ENCODE measurements at places on chromosomes 11 and 22. TPM values are rescaled to one million over a fixed set of nuclear protein-coding genes. Genes with fewer than 3 reads are reported as not detected.

- no peak for DNase-seq
Measured at GRCh38 chr11:129705341-129705740, 110.3 kb upstream of the TMEM45B start.

DNA sequence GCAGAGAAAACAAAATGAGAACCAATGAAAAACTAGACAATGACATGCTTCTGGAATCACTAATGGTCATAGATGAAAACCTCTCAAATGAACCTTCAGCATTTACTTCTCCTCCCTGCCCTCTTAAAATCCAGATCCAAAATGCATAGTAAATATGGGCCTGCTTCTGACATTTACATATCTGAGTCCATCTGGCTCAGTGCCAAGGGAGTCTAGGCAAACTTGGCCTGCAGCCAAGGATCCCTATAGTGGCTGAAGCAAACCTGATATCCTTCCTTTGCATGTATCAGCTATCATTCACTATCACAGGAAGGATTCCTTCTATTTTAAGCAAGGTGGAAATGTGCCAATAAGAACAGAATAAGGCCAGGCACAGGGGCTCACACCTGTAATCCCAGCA is 104.8 kb downstream of the C11orf58 start:
- DNase-seq = no peak

DNA sequence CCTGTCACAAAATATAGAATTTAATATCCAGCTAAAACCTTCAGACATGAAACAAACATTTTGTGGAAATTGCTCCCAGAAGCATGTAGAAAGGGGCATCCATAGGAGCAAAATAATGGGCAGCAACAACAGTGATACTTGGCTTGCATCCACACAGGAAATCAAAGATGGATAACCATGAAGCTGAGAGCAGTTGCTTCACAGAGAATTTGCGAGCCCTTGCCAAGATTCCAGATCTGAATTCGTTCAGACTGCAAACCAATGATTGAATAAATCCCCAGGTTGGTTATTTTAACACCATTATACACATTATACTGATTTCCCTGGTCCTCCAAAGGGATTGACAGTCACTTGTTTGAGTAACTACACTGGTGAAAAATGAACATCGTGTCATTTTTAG is 15.6 kb upstream of the OR51L1 start:
- no peak for DNase-seq

DNA sequence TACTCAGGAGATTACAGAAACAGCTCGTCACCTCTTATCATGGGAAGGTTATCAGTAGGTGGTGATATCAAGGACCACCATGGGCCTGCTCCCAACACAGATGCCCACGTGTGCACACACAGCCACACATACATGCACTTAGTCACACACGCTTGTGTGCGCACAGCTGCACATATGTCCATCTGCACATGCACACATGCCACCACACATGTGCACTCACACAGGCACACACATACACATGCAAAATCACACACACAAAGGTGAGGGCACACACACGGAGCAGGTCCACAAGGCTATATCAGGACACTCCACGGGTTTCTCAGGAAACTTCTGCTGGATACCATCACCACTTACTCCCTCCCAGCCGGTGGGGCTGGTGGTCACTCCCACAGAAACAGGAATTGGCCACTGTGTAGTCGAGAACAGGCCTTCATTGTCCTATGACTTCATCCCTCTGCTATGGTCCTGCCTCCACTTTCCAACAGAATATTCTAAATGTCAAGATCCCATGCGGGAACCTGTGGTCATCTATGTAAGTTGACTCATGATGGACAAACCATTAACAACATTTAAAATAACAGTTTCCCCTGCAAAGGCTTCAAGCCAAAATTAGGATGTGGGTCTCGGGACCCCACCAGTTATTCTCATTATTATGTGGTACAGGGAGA is 2.2 kb downstream of the C11orf24 start:
- DNase-seq = no peak

- no peak for DNase-seq
Measured at GRCh38 chr11:35076201-35077100, 62.5 kb upstream of the CD44 start.

DNA sequence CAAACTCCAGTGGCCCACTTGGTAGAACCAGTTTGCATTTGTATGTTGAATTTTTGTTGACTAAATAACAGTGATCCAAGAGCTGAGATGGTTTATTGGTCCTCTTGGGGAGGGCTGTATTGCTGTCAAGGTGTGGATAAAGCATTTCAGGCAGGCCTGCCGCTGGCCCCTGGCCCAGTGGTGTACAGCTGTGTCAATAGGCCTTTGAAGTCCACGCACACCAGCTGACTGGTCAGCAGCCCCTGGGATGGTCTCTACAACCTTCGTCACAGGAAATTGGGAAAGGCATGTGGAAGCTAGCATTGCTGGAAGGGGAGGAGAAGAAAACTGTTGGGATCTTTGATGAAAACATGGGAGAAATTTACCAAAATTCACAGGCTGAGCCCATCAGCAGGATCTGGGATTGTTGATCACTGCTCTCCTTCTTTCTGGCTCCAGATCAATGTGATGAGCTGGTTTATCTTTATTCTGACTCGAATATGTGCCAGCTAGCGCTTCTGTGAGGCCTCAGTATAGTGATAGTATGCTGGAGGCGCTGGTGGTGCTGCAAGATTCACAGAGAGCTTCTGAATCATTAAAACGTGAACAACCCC is 12.5 kb upstream of the E2F8 start:
- no peak for DNase-seq

DNA sequence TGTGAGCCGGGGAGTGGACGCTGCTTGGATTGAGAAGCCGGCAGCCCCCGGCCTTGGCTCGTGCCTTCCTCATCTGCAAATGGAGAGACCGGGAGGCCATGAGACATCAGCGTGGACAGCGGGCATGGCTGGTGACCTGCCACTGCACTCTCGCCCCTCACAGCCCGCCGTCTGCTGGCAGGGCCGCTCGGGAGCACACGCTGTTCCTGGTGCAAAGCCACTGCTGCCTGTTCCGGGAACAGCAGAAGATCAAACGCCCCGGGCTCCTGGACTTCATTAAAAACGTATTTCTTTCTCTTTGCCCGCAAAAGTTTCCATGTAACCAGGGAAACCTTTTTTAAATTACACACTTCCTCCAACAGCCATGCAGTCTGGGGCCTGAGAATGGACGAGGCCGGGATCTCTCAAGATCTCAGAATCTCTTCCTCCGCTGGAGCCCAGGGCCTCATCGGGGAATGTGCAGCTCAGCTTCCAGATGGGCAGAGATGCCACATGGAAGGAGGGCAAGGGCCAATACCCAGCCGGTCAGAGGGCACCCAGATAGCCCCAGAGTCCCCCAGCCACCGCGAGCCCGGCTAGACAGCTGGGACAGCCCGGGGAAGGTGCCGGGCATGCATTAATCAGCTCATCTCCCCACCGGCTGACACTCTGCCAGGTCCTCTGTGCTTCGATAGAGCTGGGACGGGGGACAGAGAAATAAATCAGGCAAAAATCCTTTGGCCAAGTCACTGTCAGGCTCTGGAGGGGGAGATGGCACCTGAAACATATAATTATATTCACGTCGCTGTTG is 62.8 kb upstream of the PRR5 start:
- no peak for DNase-seq

- no peak for DNase-seq
Measured at GRCh38 chr11:104967534-104968354, 630 bp downstream of the CASP4 start.

DNA sequence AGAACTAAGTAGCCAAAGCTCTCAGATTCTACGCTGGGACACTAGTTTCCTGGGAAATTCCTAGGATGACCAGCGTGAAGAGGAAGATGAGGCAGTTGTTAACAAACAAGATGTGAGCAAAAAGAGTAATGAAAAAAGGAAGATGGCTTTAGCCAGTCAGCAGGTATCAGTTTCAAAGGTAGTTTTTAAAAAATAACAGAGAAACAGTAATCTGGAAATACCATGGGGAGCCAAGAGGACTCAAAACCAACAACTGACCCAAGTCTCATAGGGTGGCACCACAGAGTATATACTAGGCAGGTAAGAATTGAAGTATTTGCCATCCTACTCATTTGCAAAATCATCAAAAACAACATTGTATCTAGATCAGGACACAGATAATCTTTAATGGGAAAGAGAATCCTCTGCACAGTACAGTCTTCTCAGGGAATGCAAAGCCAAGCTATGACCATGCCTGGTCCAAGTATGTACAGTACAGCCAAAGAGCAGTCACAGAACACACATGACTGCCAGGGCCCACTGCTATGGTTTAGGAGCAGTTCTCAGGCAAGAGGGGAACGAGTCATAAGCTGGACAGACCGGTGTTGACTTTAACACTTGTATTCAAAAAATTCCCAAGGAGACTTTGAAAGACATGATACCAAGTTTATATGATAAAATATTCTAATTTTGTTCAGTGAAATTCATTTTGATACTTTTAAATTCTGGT is 20.6 kb downstream of the MSANTD4 start:
- DNase-seq = no peak

DNA sequence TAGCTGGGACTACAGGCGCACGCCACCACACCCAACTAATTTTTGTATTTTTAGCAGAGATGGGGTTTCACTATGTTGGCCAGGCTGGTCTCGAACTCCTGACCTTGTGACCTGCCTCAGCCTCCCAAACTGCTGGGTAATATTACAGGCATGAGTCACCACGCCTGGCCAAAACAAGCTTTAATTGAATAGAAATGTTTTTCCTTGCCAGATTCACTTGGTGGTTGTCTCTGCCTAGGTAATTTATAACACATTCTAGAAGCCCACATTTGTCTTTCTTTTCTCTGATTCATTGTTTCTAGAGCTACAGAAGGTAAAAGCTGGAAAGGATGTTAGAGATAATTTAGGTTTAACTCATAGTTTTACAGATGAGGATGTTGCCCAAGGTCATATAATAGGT is 41.3 kb downstream of the CECR2 start:
- no peak for DNase-seq

DNA sequence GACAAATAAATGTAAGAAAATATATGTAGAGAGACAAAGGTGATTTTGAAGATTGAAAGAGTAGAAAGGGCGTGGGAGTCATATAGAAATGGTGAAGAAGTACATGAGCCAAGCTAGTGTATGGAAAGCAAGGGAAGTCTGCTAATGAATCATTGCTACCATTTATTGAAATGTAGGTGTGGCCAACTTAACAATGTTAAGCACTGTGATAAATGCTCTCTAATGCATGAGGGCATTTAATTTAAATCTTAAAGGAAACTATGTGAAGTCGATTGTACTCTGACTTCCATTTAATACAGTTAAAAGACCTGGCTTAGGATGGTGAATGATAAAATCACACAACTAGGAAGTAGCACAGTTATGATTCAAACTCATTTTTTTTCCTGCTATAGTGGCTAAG is 219.9 kb downstream of the CASP12 start:
- no peak for DNase-seq

- no peak for DNase-seq
Measured at GRCh38 chr11:17751558-17751957, 17.0 kb downstream of the KCNC1 start.

- DNase-seq = no peak
Measured at GRCh38 chr11:64003807-64004589, 17.8 kb downstream of the OTUB1 start.

DNA sequence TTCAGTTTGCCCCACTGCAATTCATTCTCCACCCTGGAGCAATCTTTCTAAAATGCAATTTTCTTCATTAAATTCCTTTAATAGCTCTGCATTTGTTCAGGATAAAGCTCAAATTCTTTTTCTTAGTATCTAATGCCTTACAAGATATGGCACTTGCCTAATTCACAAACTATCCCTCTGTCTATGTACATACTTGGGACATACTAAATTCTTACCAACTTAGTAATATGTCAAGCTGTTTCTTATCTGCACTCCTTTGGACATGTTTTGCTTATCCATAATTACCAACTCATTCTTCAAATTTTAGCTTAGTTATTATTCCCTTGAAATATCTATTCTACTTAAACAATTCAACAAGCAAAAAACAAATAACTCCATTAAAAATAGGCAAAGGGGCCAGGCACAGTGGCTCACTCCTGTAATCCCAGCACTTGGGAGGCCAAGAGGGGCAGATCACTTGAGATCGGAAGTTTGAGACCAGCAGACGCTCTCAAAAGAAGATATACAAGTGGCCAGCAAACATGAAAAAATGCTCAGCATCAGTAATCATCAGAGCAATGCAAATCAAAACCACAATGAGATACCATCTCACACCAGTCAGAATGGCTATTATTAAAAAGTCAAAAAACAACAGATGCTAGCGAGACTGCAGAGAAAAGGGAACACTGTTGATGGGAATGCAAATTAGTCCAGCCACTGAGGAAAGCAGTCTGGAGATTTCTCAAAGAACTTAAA is 96.9 kb downstream of the FAM76B start:
- no peak for DNase-seq

GRCh38 chr11:72842126-72842525 is 27.9 kb downstream of the ATG16L2 start:
- no peak for DNase-seq

- no peak for DNase-seq
Measured at GRCh38 chr22:42321908-42322561, 51.6 kb upstream of the TCF20 start.

Gene APOL4
- total RNA-seq = 0.72 TPM

Gene TMEM151A
- total RNA-seq = not detected

Gene C11orf97
- total RNA-seq = not detected

Gene DRD4
- total RNA-seq = 0.98 TPM

Gene MUC5B
- total RNA-seq = 1.8 TPM

Gene OTOG
- total RNA-seq = not detected

Gene FGF3
- not detected for total RNA-seq

Gene RGL4
- 28.9 TPM for total RNA-seq

Gene SLC39A13
- 67.0 TPM for total RNA-seq
